ENCODE measurements at places on chromosomes 13 and 19.

DNA sequence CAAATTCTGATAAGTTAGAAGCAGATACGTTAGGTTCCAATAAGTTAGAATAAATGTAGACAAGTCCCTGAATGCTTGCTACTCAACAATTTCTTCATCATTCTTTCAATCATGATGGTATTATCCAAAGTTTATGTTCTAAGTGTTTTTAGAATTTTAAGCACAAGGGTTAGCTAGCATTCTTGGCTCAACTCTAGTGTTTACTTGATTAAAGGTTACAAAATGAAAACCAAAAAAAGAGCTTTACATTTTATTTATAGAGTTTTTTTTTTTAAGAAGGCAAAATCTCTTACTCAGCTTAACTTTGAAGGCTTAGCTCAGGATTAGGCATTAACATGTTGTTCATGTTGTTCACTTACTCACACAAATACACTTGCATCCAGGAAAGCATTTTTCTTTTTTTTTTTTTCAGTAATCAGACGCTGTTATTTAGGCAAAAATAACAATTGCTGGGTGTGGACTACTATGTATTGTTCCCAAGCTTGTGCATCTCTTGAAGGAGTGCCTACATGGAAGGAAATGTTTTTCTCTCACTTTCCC is 420.6 kb downstream of the DCT start:
- peak; percentile 63 for DNase-seq

DNA sequence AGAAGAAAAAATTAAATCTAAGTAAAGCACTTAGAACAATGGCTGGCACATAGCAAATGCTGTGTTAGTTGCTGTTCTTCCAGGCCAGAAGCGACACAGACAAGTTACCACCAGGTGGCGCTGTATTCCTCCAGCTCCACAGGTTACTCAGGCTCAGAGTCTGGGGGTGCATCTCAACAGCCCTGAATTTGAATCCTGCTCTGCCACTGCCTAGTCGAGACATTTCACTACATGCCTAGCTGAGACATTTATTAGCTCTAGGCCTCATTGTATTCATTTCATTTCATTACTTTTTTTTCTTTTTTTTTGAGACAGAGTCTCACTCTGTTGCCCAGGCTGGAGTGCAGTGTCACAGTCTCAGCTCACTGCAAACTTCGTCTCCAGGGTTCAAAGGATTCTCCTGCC is 16.4 kb upstream of the CYP2B6 start:
- DNase-seq: peak; percentile 89

- DNase-seq: peak; percentile 40
Observed at GRCh38 chr13:94620286-94620896, 18.7 kb downstream of the GPR180 start.

- no peak for DNase-seq
Observed at GRCh38 chr19:28024920-28025319, 1188.0 kb downstream of the UQCRFS1 start.

- peak; percentile 89 for DNase-seq
Observed at GRCh38 chr13:20182231-20182846, 10.4 kb downstream of the GJB2 start.

DNA sequence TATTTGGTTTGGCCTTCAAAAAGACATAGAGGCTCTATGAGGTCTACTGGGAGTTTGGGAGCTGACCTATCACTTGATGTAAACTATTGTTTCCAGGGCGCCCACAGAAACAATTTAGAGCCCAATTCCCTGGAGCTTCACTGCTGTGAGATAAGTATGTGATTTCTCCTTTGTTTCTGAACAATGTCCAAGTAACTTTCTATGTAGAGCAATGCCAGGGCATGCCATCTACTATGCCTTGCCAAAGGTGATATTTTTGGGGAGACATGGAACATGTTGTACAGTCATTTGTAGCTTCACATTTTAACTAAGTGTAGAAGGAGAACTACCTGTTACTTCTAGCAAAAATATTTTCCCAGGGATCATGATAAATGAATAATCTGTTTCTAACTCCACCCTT is 872.6 kb downstream of the GPC5 start:
- no peak for DNase-seq

GRCh38 chr13:108828086-108828815 is 198.8 kb downstream of the MYO16 start:
- no peak for DNase-seq

GRCh38 chr19:45254044-45254531 is 3.0 kb downstream of the MARK4 start:
- peak; percentile 12 for DNase-seq

- peak; percentile 93 for DNase-seq
Observed at GRCh38 chr13:104571161-104571892, 1505.1 kb upstream of the SLC10A2 start.

GRCh38 chr19:37564624-37565369 is 29.8 kb downstream of the ZNF571 start:
- DNase-seq: no peak

DNA sequence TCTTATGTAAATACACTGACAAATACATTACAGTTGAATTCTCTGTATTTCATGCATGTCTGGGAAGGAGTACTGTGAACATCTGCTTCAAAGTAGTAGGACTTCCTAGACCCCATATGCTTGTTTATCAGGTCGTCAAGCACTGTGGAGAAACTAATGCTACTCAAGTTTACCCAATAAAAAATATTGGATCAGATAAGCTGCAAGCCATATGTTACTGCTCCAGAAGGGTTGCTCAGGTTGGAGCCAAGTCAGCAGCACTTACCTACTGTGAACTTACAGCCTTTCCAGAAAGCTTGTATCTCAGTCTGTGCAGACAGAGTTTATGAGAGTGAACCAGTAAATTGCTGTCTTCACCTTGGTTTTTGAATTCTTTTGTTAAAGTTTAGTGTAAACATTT is 36.2 kb downstream of the SLAIN1 start:
- DNase-seq: no peak

DNA sequence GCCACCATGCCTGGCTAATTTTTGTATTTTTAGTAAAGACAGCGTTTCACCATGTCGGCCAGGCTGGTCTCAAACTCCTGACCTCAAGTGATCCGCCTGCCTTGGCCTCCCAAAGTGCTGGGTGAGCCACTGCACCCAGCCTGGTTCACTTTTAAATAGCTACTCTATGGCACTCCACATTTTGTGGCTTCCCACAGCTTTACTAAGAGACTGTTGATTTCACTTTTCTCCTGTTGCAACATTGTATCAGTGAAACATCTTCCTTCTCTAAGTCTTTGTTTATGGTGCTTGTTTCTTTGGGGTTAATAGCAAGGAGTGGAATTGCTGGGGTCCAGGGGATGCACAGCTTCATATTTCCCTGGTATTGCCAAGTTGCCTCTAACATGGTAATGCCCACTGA is 12.3 kb downstream of the TMEM38A start:
- DNase-seq: no peak

DNA sequence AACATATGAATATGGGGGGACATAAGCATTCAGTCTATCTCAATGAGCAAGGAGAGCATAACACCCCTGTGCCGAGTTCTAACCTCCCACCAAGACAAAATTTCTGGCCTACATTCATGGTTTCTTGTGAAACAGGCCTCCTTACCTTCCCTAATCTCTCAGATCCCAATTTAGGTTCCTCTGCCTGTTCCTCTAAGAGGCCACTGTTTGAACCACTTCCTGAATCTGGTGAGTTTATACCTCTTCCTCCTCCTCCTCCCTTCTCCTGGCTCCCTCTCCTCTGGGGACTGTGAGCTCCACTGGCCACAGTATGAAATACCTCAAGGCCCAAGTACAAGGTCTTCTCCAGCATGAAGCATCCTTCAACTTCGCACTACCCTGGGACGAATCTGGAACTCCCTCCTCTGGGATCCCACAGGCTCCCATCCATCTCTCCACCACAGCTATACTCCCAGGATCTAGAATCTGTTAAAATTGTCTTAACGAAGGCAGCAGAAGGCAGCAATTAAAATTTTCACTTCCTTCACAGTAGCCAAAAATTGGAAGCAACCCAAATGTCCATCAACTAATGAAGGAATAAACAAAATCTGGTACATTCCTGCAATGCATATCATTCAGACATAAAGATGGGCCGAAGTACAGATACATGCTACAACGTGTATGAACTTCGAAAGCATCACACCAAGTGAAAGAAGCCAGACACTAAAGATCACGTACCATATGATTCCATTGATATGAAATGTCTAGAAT is 7.8 kb upstream of the SIGLECL1 start:
- no peak for DNase-seq

GRCh38 chr13:29379281-29379680 is 216.2 kb downstream of the SLC7A1 start:
- no peak for DNase-seq

DNA sequence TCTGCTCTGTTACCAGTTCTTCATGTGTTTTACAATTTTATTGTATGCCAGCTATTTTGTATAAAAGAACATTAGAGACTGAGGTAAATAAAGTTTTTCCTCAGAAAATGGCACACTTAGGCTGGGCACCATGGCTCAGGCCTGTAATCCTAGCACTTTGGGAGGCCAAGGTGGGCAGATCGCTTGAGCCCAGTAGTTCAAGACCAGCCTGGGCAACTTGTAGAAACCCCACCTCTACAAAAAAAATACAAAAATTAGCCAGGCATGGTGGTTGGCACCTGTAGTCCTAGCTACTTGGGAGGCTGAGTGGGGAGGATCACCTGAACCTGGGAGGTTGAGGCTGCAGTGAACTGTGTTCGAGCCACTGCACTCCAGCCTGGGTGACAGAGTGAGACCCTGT is 32.0 kb downstream of the CCDC8 start:
- DNase-seq: no peak

DNA sequence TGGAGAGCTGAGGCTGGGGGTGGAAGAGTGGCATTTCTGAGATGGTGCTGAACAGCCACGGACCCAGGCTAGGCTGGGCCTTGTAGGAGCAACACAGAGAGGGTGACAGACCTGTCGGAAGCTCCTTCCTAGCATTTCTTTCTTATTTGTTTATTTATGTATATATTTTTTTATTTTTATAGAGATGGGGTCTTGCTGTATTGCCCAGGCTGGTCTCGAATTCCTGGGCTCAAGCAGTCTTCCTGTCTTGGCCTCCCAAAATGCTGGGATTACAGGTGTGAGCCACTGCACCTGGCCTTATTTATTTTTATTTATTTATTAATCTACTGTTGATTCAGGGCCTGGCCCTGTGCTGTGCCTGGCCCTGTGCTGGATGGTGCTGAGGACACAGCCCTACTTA is 6.5 kb downstream of the CIC start:
- no peak for DNase-seq

- peak; percentile 83 for DNase-seq
Observed at GRCh38 chr13:110593430-110594130, 21.8 kb upstream of the NAXD start.

DNA sequence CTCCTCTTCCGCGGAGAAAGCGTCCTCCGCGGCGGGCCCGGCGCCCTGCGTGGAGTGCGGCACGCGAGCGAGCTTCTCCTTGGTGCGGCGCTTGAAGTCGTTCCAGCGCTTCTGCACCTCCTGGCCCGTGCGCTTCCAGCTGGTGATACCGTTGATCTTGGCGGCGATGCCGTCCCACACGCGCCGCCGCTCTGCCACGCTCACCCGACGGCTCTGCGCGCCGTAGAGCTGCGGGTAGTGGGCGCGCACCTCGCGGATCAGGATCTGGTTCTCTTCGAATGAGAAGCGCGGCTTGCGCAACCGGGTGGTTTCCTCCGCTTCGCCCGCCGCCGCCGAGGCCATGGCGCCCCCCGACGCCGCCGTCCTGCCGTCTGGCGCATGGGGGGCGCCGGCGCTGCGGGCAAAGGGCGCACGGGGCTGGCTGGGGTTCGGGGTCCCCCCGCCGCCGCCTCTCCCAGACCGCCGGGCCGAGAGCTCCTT is 941 bp downstream of the MYPOP start:
- DNase-seq: peak; percentile 87

DNA sequence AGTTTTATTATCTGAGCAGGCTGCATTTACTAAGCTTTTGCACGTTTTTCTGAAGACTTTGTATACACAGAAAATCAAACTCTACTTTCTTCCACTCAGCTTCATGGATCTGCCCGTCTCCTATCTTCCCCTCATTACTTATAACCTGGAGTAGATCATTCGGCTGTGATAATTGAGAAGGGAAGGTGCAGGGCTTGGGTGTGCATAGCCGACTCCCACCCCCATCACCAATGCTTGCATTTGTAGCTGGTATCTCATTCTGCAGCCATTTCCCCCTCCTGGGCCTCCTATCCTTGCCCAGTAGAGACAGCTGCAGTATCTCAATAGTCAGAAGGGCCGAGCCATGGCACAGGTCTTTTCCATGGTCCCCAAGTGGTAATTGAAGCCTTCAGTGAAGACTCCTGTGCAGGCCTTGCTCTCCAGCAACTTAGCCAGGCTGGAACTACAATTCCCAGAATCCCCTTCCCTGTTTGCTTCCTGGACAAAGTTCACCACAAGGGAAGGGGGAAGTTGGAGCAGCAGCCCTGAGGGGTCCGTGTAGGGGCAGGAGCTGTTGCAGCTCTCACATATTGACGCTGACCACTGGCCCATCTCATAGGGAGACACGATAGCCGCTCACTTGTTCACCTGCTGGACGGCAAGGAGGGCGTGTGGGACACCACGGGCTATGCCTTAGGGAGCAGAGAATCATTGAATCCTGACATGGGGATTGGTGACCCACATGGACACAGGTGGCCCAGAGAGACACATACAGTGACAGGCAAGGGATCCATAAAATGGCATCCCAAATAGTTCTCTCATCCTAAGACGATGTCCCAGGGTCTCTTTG is 2.1 kb upstream of the SIGLEC8 start:
- DNase-seq: peak; percentile 7

GRCh38 chr19:18520848-18521691 is 800 bp downstream of the ELL start:
- peak; percentile 60 for DNase-seq

- DNase-seq: no peak
Observed at GRCh38 chr13:51552027-51552426, 32.2 kb upstream of the WDFY2 start.

DNA sequence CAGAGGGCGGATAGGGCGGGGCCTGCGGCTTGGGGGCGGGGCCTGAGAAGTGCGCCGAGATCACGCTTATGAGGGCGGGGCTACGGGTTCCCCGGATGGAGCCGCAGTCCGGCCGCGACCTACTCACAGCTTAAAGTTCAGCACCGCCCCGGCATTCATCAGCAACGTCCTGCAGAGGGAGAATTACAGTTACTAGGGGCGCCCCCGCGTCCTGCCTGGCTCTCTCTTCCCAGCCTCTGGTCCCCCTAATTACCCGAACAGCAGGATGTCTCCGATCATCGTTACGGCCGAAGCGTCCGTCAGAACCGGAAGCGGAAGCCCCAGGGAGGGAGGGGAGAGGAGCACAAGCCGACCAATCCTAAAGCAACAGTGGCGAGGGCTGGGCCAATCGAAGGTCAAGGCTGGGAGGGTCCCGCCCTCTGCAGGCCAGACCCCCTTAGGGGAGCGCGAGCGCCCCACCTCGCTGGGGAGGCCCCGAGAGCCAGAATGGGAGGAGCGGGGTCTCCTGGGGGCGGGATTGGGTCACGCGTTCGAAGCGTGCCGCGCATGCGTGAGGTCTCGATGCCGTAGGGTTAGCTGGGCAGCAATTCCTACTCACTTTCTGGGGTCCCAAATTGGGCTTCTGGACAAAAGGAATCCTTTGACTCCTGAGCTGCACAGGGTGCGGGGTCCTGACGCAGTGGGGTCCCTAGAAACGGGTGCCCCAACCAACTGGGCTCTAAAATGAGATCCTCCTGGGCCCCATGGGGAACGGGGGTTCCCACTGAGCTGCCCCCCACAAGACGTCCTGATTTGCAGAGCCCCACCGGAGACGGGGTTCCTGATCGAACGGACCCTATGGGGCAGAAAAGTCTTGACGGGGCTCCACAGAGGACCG is at the start of gene SMIM7:
TSS of gene SMIM7 (minus strand) at position 313 of the 877 bp plus-strand sequence. CDS start at position 279, 34 bp downstream.
- peak; percentile 99 for DNase-seq

GRCh38 chr13:110349239-110349638 is 42.2 kb downstream of the COL4A2 start:
- DNase-seq: no peak

- no peak for DNase-seq
Observed at GRCh38 chr13:21517576-21517975, 58.5 kb upstream of the ZDHHC20 start.

GRCh38 chr19:46386151-46386550 is 27.2 kb downstream of the CCDC8 start:
- no peak for DNase-seq

All from adipocyte (in vitro differentiated cells).